ENCODE measurements at places on chromosomes 1 and 21. TPM values are rescaled to one million over a fixed set of nuclear protein-coding genes. Genes with fewer than 3 reads are reported as not detected.

The PODN gene
- total RNA-seq: not detected

The BACE2 gene
- 24.5 TPM for total RNA-seq

The FAM177B gene
- not detected for total RNA-seq

The CITED4 gene
- total RNA-seq: 77.9 TPM

All from A549 treated with dexamethasone at 1 μM for 4 hours (cell line).